ENCODE measurements at places on chromosomes 1 and 21.

DNA sequence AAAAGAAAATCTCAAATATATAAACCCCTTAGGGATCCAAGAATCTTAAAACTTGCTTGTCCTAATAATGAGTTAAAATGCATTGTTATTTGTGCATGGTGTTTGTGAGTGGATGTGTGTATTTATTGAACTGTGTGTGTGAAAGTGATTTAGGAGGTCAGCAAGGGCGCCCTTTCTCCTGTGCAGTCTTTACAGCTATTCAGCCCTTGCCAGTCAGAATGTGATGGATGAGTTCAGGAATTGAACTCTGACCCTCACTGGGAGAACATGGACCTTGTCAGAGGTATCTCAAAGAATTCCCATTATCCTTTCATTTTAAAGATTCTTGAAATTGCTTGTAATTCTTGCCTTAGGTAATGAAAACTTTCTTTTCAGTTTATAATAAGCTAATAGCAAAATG, 493.0 kb upstream of the ADGRL4 start:
- DNase-seq: no peak

GRCh38 chr1:41726899-41727748, 191.6 kb downstream of the HIVEP3 start:
- DNase-seq: peak; percentile 48

DNA sequence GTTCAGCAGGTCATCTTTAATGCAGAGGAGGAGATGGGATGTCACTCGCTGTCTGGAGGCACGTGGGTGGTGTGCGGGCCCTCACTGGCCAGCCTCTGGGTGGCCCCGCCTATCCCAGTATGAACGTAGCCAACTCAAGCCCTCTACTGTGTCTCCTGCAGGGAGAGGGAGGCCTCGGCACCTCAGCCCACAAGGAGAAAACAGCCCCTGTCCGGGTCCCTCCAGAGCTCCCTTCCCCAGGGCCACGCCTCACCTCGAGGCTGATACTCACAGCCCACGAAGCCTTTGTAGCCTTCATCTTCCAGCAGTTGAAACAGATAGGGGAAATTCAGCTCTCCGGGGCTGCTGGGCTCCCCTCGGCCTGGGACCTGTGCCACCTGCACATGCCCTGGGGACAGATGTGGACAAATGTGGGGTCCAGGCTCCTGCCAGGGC, 2.6 kb downstream of the HYI start:
- DNase-seq: no peak

GRCh38 chr1:225361176-225361575, 66.7 kb downstream of the LBR start:
- no peak for DNase-seq

- DNase-seq: no peak
Observed at GRCh38 chr1:217542837-217543236, 88.1 kb downstream of the GPATCH2 start.

GRCh38 chr21:42566524-42567213, 53.0 kb downstream of the SLC37A1 start:
- no peak for DNase-seq

DNA sequence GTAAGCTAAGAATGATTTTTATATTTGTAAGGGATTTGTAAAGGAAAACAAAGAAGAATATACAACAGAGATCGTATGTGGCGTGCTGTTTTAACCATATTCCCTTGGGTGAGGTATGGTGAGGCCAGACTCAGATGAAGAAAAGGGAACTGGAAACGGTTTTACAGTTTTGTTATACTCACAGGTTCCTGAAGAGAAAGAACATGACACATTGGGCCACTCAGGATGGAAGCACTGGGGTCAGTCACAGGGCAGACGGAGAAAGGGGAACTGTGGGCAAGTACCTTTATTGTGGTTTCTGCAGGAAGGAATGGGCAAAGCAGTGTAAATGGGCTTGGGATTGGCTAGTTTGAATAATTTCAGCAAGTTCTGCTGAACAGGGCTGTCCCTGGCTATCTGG, 177.4 kb downstream of the LBR start:
- peak; percentile 5 for DNase-seq

GRCh38 chr21:24976238-24976637, 631.0 kb downstream of the MRPL39 start:
- no peak for DNase-seq

- DNase-seq: no peak
Observed at GRCh38 chr1:237888143-237888542, 2.6 kb downstream of the ZP4 start.

GRCh38 chr21:37771181-37771580, 145.1 kb downstream of the KCNJ6 start:
- no peak for DNase-seq

DNA sequence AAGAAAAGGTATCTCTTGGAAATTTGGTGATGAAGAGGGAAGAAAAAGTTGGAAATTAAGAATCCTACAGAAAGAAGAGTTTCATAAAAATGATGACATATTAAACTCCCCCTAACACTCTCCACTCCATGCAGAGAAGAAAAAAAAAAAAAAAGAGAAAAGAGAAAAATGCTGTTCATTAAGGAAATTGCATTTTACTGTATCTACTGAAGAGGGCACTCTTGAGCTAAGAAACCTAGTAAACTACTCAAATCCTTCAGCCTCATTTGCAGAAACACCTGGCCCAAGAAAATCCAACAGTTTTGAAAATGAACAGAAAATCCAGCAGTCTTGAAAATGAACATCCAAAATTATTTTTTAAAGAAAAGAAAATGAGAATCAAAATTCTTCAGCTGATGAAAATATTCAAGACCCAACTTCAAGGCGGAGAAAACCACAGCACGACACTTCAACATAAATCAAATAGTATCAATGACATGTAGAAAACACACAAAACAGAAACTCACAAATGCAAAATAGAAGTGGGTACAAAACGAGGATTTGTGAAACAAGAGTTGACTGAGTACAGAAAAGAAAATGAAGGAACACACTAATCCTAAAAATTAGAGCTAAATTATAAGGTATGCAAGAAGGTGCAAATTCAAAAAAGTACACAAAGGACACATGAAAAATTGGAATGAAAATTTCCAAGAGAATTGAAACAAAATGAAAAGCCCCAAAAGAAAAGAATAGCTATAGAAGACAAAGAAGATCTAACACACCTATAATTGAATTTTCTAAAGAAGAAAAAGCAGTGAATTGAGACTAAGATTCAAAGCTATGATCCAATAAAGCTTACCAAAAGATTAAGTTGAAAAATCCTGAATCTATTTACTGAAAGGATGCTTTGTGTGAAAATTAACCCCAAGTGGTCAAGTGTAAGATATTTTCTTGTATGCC, 73.2 kb upstream of the DNAJC6 start:
- DNase-seq: peak; percentile 48

- DNase-seq: no peak
Observed at GRCh38 chr1:191101960-191102359, 624.3 kb upstream of the BRINP3 start.

- DNase-seq: no peak
Observed at GRCh38 chr1:28887835-28888682, 26.3 kb upstream of the EPB41 start.

DNA sequence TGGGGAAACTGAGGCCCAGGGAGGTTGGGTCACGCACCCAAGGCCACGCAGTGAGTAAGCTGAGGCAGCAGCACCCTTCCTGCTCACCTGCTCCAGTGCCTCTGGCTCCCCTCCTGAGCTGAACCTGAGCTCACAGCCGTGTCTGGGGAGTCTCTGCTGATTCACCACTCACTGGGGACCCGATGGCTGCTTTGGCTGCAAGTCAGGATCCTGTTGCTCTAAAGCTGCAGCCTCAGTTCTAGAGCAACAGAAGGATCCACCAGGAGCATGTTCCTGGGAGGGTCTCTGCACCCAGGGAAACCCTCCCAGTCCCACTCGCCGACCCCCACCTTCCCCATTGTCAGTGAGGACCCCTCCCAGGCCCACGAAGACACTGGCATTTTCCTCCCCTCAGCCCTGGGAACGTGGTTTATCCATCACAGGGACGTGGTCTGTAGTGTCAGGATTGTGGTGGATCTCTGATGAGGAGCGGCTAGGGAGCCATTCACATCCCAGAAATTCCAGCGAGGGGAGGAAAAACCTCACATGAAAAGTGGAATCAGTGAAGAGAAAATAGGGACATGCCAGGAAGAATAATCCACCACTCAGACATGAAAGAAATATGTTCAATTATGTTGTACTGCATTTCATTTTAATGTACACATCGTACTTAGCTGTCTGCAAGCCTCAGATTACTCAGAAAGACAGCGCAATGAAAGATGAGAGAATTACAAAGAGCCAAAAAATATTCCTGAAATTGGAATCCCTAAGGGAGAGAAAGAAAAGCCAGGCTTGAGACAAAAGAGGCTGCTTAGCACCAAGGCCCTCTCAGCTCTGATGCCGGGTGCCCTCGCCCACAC, 447.2 kb downstream of the MATN1 start:
- no peak for DNase-seq

- no peak for DNase-seq
Observed at GRCh38 chr21:46486481-46487126, 27.9 kb downstream of the DIP2A start.

DNA sequence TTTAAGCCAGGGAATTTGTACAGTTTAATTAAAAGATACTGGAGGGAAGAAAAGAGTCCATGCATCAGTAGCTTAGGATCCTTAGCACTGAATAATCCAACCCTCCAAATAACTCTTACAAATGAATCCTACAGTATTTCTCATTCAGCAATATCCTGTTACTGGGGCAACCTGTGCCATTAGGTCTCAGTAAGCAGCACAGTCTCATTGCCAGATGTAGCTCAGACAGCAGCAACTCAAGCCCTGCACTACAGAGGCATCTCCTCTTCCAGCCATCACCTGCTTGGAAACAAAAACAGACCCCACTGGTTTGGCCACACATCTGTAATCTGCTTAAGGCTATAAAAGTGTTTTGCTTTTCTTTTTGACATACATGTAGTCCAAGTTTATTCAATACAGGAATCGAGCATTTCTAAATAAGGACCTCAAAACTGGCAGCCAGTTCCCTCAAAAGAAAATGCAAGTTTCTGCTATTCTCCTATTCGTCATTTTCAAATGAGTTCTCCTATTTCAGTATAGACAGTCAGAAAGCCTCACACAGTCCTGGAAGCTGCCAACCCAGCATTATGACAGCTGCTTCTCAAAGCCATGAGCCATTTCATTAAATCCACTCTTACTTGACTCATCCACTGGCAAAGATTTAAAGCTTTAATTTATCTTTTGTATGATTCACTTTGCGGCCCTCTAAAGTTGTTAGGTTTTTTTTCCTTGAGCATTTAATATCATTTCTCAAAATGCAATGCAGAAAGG, 129.0 kb downstream of the APP start:
- no peak for DNase-seq

DNA sequence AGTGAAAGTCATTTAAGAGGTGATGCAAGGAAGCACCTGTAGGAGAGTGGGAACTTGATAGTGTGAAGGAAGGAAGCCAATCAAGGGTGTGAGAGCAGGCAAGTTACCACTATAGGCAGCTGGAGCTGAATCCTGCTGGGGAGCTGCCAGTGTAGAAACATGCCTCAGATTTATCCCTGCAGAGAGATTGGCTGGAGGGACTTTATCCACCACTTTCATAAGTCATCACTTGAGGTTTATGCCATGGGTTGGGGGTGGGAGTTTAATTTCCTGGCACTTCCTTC, 443.6 kb downstream of the PLPP3 start:
- no peak for DNase-seq

All from CD4-positive, alpha-beta T cell treated with Interleukin-21 for 1 hour (primary cell).